ENCODE measurements at places on chromosomes 2 and 18. TPM values are rescaled to one million over a fixed set of nuclear protein-coding genes. Genes with fewer than 3 reads are reported as not detected.

The SLC8A1 gene
- total RNA-seq: 137 TPM

The SERPINB2 gene
- total RNA-seq: 0.69 TPM

The CIDEA gene
- total RNA-seq: 0.50 TPM

The TDRD15 gene
- 0.20 TPM for total RNA-seq

DNA sequence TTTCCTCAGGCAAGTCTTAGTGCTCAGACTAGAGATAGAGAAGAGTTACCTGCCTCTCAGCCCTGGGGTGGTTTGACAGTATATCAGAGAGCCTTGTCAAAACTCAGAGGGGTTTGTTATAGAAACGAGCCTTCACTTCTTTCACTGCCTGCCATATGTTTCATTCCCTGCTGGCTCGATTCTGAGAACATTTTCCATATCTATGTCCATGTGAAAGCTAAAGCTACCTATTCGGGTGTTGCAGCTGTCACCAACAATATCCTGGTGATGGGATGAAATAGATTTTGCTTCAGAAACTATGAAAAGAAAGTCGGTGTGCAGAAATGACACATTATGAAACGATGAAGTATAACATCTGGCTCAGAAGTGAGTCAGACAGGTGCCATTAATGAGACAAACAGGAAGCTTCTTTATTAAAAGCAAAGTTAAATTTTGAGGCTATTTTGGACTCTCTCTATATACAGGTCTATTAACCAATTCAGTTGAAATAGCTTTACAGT, 56.1 kb upstream of the TANK start:
- no peaks in the 10 kb centered on the region for H3K4me1 ChIP-seq
- no peaks in the 10 kb centered on the region for H3K27me3 ChIP-seq
- H3K36me3 ChIP-seq: no peaks in the 10 kb centered on the region
- H3K27ac ChIP-seq: no peak overlapping the region
- no peak for DNase-seq

GRCh38 chr2:98559581-98559980, 48.7 kb downstream of the COA5 start:
- H3K27ac ChIP-seq: no peak overlapping the region
- H3K4me1 ChIP-seq: no peaks in the 10 kb centered on the region
- H3K4me3 ChIP-seq: no peak overlapping the region
- H3K36me3 ChIP-seq: peaks cover 54% of the 10 kb centered on the region

DNA sequence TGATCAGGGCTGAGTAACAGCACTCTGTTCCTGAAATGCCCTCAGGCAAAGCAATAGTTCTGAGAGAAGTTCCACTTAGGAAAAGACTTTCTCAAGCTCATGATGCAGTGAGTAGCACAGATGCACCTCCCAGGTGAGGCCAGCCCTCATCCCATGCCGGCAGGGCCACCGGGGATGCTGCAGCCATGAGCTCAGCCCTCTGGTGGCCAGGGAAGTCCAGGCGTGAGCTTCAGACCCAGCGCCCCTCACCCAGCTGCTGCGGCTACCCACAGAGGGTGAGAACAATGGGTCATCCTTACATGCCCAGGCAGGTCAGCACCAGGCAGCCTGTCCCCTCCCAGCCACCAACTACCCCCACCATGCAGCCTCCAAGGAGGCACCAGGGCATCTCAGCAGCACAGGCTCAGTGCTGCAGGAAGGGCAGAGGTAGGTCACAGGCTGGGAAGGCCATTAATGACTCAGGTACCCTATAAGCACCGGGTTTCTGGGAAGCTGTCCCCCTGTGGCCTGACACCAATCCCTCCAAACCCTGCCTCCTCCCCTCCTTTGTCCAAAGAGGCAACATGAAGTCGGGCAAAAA, 50.6 kb downstream of the TTC32 start:
- no peak overlapping the region for H3K27ac ChIP-seq
- H3K4me1 ChIP-seq: no peaks in the 10 kb centered on the region
- no peaks in the 10 kb centered on the region for H3K36me3 ChIP-seq

- peaks cover 8% of the 10 kb centered on the region for H3K4me1 ChIP-seq
- peaks cover 14% of the 10 kb centered on the region for H3K27me3 ChIP-seq
- no peaks in the 10 kb centered on the region for H3K36me3 ChIP-seq
These were observed 56.7 kb upstream of the GLI2 start for GRCh38 chr2:120678926-120679325.

- no peaks in the 10 kb centered on the region for H3K36me3 ChIP-seq
- no peaks in the 10 kb centered on the region for H3K27me3 ChIP-seq
- H3K4me1 ChIP-seq: no peaks in the 10 kb centered on the region
- DNase-seq: no peak
- no peak overlapping the region for H3K4me3 ChIP-seq
These were observed 28.0 kb upstream of the ARHGAP25 start for GRCh38 chr2:68706637-68707036.

GRCh38 chr18:36360256-36360909, 62.9 kb downstream of the FHOD3 start:
- H3K4me1 ChIP-seq: no peaks in the 10 kb centered on the region
- no peak for DNase-seq
- H3K36me3 ChIP-seq: peaks cover 8% of the 10 kb centered on the region
- H3K4me3 ChIP-seq: no peak overlapping the region

DNA sequence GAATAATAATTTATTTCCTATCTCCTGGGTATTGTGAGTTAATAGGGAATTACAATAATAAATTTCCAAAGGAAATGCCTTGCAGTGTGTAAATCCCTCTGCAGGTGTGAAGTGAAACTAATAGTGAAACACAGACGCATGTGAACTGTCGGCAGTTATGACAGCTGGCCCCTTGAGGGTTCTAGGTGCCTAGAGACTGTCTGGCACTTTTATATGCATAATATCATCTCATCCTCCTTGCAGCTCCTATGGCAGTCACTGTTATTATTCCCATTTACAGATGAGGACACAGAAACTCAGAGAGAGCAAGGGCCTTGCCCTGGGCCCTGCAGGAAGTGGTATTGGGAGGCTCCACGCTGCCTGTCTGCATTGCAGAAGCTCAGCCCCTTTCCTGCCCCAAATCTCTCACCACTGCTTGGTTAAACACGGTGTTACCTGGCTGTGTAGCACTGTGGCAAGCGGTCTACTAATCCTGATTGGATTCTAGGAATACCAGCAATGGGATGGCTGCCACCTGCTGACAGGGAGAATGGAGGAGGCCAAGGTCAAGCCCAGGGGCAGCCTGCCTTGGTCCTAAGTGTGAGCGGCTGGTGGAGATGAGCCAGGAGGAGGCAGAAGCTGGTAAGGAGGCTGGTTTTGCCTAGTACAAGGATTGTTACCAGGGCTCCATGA, 32.8 kb upstream of the ACKR3 start:
- no peaks in the 10 kb centered on the region for H3K27me3 ChIP-seq
- H3K36me3 ChIP-seq: no peaks in the 10 kb centered on the region

- peaks cover 3% of the 10 kb centered on the region for H3K36me3 ChIP-seq
- peaks cover 18% of the 10 kb centered on the region for H3K4me1 ChIP-seq
- no peaks in the 10 kb centered on the region for H3K27me3 ChIP-seq
- peak within 1 kb of the TSS; percentile 80 for H3K4me3 ChIP-seq
These were observed at the start of gene CHST10 for GRCh38 chr2:100416935-100417710. Gene CHST10 (minus strand): TSS chr2:100417668. CDS start chr2:100406675, 10,993 bp downstream.

DNA sequence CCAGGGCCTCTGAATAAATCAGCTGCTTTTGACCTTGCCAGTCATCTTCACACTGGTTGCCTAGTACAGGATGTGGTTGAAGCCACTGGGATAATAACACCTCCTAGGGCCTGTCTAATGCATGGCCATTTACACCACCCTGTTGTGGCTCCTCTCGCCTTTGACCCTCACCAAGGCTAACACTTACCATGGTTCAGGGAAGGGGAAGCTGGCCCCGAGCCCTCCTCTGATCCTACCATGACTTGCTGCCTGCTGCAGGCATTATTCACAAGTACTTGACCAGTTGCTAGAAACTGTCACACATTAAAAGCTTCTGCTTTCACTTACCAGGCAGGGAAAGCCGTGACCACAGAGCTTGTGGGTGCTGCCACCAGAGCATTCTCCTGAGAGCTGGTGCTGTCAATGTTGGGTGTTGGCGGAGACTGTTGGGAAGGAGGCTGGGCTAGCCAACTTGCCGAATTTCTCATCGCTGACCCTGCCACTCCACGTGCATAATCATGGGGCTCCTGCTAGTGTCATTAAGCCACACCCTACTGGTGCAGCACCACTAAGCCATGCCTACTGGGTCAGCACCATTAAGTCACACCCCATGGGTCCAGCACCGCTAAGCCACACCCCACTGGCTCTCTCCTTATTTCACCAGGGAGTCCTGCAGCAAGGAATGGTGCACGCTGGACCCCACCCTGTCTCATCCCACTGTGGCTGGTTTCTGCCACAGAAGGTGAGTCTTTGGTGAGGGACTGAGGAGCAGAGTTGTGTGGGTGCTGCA, 47.0 kb upstream of the TTC39C start:
- H3K4me3 ChIP-seq: no peak overlapping the region
- H3K4me1 ChIP-seq: no peaks in the 10 kb centered on the region
- no peak overlapping the region for H3K27ac ChIP-seq
- DNase-seq: no peak
- no peaks in the 10 kb centered on the region for H3K36me3 ChIP-seq
- H3K27me3 ChIP-seq: no peaks in the 10 kb centered on the region

DNA sequence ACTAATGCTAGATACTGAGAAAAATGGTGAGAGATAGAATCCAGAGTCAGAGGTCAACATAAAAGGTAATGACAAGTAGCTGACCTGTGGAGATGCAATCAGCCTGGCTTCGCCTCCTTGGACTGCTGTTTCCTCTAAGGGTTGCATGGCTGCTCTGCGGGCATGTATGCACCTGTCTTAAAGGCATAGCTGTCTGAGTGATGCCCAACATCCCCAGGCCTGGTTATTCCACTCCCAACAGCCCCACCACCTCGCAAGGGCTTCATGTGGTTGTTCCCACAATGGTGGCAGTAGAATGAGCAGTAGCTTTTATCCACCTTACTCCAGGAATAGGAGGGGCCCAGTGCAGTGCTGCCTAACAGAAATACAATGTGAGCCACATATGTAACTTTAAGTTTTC, 69.7 kb upstream of the ALK start:
- no peaks in the 10 kb centered on the region for H3K4me1 ChIP-seq
- H3K27me3 ChIP-seq: no peaks in the 10 kb centered on the region
- no peak overlapping the region for H3K4me3 ChIP-seq
- H3K36me3 ChIP-seq: no peaks in the 10 kb centered on the region

DNA sequence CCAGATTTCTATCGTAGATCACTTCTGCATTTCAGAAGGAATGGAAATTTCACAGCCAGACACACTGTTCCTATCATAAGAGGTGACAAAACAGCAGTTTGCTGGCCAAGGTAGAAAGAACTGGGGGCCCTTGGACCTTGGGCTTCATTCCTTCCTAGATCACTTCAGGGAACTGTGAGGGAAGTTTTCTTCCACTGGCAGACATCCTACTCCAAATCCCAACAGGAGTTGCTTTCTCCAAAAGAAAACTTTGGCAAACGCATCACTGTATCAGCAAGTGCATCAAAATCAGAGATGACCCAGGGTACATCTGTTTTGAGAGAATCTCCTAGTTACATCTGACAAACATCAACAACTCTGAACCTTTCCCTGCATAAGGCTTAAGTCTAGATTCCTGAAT, 348.4 kb upstream of the KLHL29 start:
- peaks cover 2% of the 10 kb centered on the region for H3K27me3 ChIP-seq
- H3K4me3 ChIP-seq: no peak overlapping the region
- H3K4me1 ChIP-seq: peaks cover 3% of the 10 kb centered on the region
- peak overlapping the region; percentile 78 for H3K27ac ChIP-seq
- no peak for DNase-seq
- H3K36me3 ChIP-seq: no peaks in the 10 kb centered on the region

GRCh38 chr2:131673400-131674173, 145.9 kb downstream of the CCDC74A start:
- no peaks in the 10 kb centered on the region for H3K36me3 ChIP-seq
- no peak for DNase-seq
- peaks cover 23% of the 10 kb centered on the region for H3K4me1 ChIP-seq
- H3K27me3 ChIP-seq: no peaks in the 10 kb centered on the region
- peak overlapping the region; percentile 25 for H3K27ac ChIP-seq

Measured in spinal cord (tissue), 10 donors.